ENCODE measurements at places on chromosomes 13 and 19. TPM values are rescaled to one million over a fixed set of nuclear protein-coding genes. Genes with fewer than 3 reads are reported as not detected.
A peak's percentile ranks its signal among the peaks of the same experiment; 100 is the strongest.

GRCh38 chr13:85074543-85075313 lies 724.5 kb downstream of the SLITRK6 start:
- H3K4me1 ChIP-seq, result no peaks in the 10 kb centered on the region
- no peaks in the 10 kb centered on the region for H3K36me3 ChIP-seq
- H3K4me3 ChIP-seq, result no peak overlapping the region
- DNase-seq, result no peak
- H3K27me3 ChIP-seq, result no peaks in the 10 kb centered on the region

The CYP2F1 gene
- not detected for total RNA-seq

The CYP4F11 gene
- not detected for total RNA-seq

The TEX101 gene
- not detected for total RNA-seq

The SYNE4 gene
- total RNA-seq, result 2.0 TPM

The ABCA7 gene
- 110 TPM for total RNA-seq

The ETV2 gene
- total RNA-seq, result 1.3 TPM

GRCh38 chr19:51259348-51260245 lies 8.7 kb downstream of the SIGLECL1 start:
- peaks cover 14% of the 10 kb centered on the region for H3K4me1 ChIP-seq
- DNase-seq, result peak; percentile 69
- no peak overlapping the region for H3K27ac ChIP-seq
- no peak overlapping the region for H3K4me3 ChIP-seq
- H3K27me3 ChIP-seq, result no peaks in the 10 kb centered on the region

GRCh38 chr13:55159765-55160164 lies 1981.0 kb upstream of the PRR20A start:
- no peak overlapping the region for H3K27ac ChIP-seq
- H3K4me1 ChIP-seq, result no peaks in the 10 kb centered on the region
- no peak for DNase-seq
- H3K4me3 ChIP-seq, result no peak overlapping the region
- H3K27me3 ChIP-seq, result no peaks in the 10 kb centered on the region

DNA sequence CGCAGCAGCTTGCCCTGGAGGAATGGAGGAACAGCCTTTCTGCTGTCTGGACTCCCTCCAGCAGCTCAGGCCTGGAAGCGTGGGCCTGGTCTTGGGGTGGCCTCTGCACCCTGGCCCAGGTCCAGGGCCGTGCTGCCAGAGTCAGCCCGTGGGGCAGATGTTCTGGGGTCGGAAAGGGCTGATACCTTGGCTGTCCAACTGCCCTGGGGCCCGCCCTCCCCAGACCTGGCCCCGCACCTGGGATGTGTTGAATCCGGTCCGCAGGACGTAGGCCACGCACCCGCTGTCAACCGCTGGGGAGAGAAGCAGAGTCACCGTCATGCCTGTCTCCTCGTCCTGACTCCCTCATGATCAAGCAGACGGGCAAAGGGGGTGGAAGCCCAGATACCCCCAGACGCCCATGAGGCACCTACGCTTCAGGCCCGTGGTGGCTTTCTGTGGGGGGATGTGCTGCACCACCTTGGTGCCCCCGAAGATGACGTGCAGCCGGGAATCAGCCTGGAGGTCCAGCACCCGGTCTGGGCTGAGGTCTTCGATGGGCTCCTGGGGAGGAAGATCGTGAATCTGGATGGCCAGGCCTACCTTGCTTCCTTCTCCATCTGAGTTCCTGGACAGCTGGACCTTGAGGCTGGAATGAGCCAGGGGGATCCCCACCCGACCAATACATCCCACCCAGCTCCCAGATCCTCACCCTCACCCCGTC lies 7.7 kb downstream of the ATP13A1 start:
- DNase-seq, result no peak
- no peak overlapping the region for H3K4me3 ChIP-seq
- no peaks in the 10 kb centered on the region for H3K36me3 ChIP-seq
- H3K4me1 ChIP-seq, result no peaks in the 10 kb centered on the region

- H3K27me3 ChIP-seq, result peaks cover 15% of the 10 kb centered on the region
- H3K27ac ChIP-seq, result no peak overlapping the region
- H3K4me3 ChIP-seq, result no peak overlapping the region
- peaks cover 42% of the 10 kb centered on the region for H3K4me1 ChIP-seq
- peaks cover 16% of the 10 kb centered on the region for H3K36me3 ChIP-seq
- DNase-seq, result no peak
Observed at GRCh38 chr13:52945348-52945747, 83.3 kb upstream of the OLFM4 start.

GRCh38 chr19:3135961-3136683 lies at the start of gene GNA15:
Gene GNA15, plus strand, starts transcription at chr19:3136033. Its CDS starts 418 bp downstream, at chr19:3136451.
- DNase-seq, result no peak
- H3K4me1 ChIP-seq, result peaks cover 10% of the 10 kb centered on the region
- peaks cover 4% of the 10 kb centered on the region for H3K27me3 ChIP-seq
- H3K4me3 ChIP-seq, result no peak within 1 kb of the TSS
- peaks cover 8% of the 10 kb centered on the region for H3K36me3 ChIP-seq

The SLC6A16 gene
- total RNA-seq, result 6.6 TPM

DNA sequence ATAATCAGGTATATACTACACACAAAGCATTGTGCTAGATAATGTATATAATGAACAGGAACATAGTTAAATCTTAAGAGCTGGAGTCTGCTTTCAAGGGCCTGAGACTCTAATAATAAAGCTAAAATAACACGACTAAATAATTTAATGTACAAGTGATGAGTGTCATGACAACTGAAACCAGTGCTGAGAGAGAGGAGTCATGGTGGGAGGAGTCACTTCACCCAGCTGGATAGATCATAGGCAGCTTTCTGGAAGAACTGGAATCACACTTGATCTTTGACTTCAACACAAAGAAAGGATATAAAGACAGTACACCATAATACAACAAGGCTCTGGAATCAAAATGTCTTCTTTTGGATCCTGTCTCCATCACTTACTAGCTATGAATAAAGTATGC lies 7.1 kb downstream of the RBM26 start:
- no peak for DNase-seq
- H3K36me3 ChIP-seq, result peaks cover 17% of the 10 kb centered on the region
- H3K27me3 ChIP-seq, result no peaks in the 10 kb centered on the region
- peaks cover 24% of the 10 kb centered on the region for H3K4me1 ChIP-seq
- H3K27ac ChIP-seq, result no peak overlapping the region
- H3K4me3 ChIP-seq, result no peak overlapping the region

The RASA3 gene
- total RNA-seq, result 15.2 TPM

The DCLK1 gene
- 63.9 TPM for total RNA-seq

- H3K4me1 ChIP-seq, result no peaks in the 10 kb centered on the region
- no peaks in the 10 kb centered on the region for H3K27me3 ChIP-seq
- no peak for DNase-seq
- no peaks in the 10 kb centered on the region for H3K36me3 ChIP-seq
Observed at GRCh38 chr19:32599258-32599657, 18.3 kb downstream of the PDCD5 start.

- H3K4me1 ChIP-seq, result no peaks in the 10 kb centered on the region
- H3K4me3 ChIP-seq, result no peak overlapping the region
- DNase-seq, result no peak
- no peak overlapping the region for H3K27ac ChIP-seq
- H3K36me3 ChIP-seq, result no peaks in the 10 kb centered on the region
Observed at GRCh38 chr13:27097691-27098090, 73.9 kb downstream of the USP12 start.

DNA sequence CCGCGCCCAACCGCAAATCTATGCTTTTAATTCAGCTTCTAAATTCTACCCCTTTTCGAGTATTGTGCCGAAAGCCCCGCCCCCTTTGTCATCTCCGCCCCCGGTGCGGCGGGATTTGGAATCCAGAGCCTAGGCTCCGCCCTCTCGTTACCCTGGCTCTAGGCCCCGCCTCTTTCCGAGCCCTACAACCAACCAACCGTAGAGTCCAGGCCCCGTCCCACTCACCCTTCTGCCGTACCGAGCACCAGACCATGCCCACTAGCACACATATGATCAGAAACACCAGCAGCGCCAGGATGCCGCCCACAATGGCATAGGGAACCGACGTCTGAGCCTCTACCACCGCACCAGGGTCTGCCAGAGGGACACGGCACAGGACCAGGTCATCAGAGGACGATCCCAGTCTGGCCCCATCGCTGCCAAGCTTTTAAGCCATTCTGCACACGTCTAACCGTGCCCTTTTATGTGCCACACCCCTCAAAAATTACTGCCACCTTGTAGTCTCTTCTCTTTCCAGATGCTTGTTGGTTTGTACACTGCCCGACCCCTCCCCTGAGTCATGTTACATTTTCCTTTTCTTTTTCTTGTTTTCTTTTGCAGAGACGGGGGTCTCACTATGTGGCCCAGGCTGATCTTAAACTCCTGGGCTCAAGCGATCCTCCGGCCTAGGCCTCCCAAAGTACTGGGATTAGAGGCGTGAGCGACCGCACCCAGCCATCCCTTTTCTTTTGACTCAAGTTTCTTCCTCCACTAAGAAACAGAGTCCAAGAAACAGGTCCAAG lies 4.7 kb upstream of the ZNF428 start:
- peaks cover 13% of the 10 kb centered on the region for H3K27me3 ChIP-seq
- peaks cover 23% of the 10 kb centered on the region for H3K4me1 ChIP-seq
- no peak overlapping the region for H3K4me3 ChIP-seq
- no peak for DNase-seq
- H3K36me3 ChIP-seq, result peaks cover 8% of the 10 kb centered on the region

DNA sequence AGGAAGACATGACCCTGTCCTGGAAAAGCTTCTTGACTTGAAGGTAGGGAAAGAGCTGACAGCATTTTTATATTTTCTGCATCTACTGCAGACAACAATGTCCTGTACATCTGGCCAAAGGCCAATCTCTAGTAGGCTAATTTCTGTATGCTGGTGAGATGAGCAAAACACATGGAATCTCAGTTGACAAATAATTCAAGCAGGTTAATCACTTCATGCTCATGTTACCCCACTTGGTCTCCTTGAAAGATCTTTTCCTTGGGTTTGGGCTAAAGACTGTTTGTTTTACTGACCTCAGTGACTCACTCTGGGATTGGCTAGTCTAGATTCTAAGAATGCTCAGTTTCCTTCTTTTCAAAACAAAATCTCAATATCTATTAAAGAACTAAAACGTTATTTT lies 298.8 kb downstream of the LMO7 start:
- H3K36me3 ChIP-seq, result no peaks in the 10 kb centered on the region
- no peaks in the 10 kb centered on the region for H3K27me3 ChIP-seq
- H3K4me3 ChIP-seq, result no peak overlapping the region
- no peak overlapping the region for H3K27ac ChIP-seq

GRCh38 chr19:31718032-31718431 lies 368.8 kb upstream of the TSHZ3 start:
- H3K4me3 ChIP-seq, result no peak overlapping the region
- H3K4me1 ChIP-seq, result peaks cover 17% of the 10 kb centered on the region
- H3K27ac ChIP-seq, result no peak overlapping the region
- no peak for DNase-seq
- H3K36me3 ChIP-seq, result no peaks in the 10 kb centered on the region
- H3K27me3 ChIP-seq, result no peaks in the 10 kb centered on the region

- H3K27ac ChIP-seq, result no peak overlapping the region
- peaks cover 4% of the 10 kb centered on the region for H3K36me3 ChIP-seq
- DNase-seq, result no peak
- no peak overlapping the region for H3K4me3 ChIP-seq
- H3K4me1 ChIP-seq, result no peaks in the 10 kb centered on the region
Observed at GRCh38 chr13:36571444-36571843, 102.4 kb upstream of the SERTM1 start.

DNA sequence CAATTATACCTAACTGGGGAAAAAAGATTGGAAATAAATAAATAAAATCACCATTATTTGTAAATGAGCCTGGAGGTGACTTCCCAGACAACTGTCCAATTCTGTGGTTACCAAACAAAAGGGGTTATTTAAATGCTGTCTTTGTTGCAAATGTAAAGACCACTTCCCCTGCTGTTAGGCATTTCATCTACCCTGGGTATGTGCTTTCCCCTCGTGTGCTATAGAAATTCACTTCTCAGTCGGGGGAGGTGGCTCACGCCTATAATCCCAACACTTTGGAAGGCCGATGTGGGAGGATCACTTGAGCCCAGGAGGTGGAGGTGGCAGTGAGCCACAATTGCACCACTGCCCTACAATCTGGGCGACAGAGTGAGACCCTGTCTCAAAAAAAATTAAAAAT lies 101.9 kb upstream of the AKAP11 start:
- no peak for DNase-seq
- no peak overlapping the region for H3K4me3 ChIP-seq
- H3K4me1 ChIP-seq, result no peaks in the 10 kb centered on the region
- H3K27me3 ChIP-seq, result no peaks in the 10 kb centered on the region
- H3K27ac ChIP-seq, result no peak overlapping the region
- H3K36me3 ChIP-seq, result no peaks in the 10 kb centered on the region

DNA sequence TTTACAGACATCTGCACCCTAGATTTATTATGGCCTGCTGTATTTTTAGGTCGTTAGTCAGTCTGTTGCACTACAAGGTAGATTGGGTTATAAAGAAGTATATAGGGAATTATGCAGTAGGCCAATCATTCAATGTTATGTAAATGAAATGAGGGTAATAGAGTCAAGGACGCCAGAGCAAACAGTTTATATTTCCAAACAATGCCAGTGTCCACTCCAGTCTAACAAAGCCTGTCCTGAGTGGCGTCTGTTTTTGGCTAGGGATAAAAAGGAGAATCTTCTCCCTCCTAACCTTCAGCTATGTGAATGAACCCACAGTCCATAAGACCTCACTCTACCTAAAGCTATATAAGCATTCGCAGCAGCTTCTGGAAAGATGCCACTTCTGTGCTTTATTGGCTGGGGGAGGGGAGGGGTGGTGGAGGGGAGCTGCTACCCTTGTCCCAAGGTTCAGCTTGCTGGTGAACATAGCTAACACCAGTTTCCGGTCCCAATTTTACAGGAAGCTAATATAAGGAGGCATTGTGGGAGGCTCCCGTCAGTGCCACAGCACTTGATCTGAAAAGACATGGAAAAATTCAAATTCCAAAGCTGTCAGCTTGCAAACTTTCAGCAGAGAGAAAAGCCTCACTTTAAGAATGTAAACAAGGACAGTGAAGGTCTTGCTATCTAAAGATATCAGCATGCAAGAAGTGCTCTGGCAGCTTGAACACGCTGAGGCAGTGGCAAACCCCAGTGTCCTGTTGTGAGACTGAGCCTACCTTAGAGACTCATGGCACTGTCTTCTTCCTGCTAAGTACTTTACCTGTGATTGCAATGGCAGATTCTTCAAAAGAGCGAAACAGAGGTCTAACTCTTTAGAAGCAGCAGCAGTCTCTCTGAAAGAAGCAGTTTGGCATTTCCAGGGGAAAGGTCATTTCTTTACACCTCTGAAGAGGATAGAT lies 369.9 kb downstream of the PCDH9 start:
- H3K27ac ChIP-seq, result no peak overlapping the region
- H3K4me1 ChIP-seq, result peaks cover 8% of the 10 kb centered on the region
- H3K4me3 ChIP-seq, result no peak overlapping the region
- no peaks in the 10 kb centered on the region for H3K27me3 ChIP-seq

DNA sequence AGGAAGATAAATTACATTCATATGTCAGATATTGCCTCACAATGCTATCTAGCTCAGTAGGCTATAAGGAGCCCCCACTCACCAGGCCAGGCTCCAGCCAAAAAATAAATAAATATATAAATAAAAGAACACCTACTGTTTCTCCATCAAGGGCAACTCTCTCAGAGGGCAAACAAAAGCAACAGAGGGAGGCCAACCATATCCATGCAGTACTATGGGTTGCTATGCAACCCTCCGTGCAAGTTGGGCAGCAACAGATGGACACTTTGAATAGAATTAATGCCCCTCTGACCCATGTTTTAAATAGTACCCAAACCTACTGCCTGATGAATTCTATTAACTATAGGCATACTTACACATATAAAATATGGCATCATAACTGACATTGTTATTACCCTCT lies 279.8 kb upstream of the EDNRB start:
- no peak overlapping the region for H3K4me3 ChIP-seq
- DNase-seq, result no peak
- peak overlapping the region; percentile 52 for H3K27ac ChIP-seq
- H3K36me3 ChIP-seq, result no peaks in the 10 kb centered on the region
